ENCODE measurements at places on chromosomes 2 and 18.

DNA sequence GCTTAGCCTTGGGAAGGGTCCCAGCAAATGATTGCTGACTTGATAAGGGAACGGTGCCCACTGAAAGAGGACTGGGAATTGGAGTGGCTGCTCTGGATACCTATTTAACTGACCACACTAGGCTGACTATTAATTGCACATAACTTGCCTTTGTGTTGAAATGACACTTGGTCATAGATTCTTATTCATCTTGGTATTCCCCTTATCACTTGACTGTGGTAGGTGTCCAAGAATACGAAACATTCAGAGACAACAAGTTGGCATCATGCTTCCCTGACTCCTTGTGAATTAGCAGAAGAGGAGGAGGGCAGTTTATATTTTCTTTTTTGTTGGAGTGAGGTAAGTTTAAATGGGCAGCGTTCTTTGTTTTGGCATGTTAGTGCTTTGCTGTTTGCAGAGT lies 13.4 kb downstream of the FMNL2 start:
- DNase-seq = no peak

DNA sequence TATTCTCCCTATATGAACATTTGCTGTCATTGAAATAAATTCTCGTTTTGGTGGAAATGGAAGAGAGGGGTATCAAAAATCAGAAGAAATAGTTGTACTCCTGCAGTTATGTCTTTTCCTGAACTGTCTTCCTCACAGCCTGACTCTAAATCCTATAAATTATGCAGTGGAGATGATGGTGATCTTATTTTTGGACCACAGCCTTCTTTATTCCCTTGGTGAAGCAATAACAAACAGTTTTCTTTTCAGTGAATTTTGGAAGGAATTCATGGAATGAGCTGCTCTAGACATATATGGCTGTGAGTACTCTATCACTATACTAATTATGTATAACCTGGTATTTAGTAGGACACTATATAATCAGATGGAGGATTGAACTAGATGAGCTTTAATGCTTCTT lies 1.7 kb upstream of the SLC25A12 start:
- DNase-seq = no peak

GRCh38 chr2:190129421-190130199 lies 67.1 kb upstream of the MSTN start:
- DNase-seq = no peak

DNA sequence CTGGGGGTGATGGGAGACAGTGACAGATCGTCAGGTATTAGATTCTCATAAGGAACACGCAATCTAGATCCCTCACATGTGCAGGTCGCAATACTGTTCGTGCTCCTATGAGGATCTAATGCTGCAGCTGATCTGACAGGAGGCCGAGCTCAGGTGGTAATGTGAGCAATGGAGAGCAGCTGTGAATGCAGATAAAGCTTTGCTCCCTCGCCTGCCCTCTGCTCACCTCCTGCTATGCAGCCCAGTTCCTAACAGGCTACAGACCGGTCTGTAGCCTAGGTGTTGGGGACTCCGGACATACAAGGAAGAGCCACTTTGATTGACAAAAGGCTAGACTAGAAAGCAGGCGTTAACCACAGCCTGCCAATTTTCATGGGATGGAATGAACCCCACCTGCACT lies 183.6 kb upstream of the TMEM200C start:
- no peak for DNase-seq

- DNase-seq = peak; percentile 37
These were observed at the start of gene RAB27B for GRCh38 chr18:54828281-54828881. Gene RAB27B (plus strand): TSS chr18:54828477. CDS start chr18:54877586, 49,109 bp downstream.

- DNase-seq = no peak
These were observed 53.3 kb downstream of the IL1R2 start for GRCh38 chr2:102044967-102045489.
